ENCODE measurements at places on chromosomes 7 and 10.

GRCh38 chr10:89391907-89392756 lies at the start of gene IFIT1:
TSS of gene IFIT1 (plus strand) at chr10:89392623. CDS start at chr10:89392713, 90 bp downstream.
- DNase-seq = peak; percentile 71

DNA sequence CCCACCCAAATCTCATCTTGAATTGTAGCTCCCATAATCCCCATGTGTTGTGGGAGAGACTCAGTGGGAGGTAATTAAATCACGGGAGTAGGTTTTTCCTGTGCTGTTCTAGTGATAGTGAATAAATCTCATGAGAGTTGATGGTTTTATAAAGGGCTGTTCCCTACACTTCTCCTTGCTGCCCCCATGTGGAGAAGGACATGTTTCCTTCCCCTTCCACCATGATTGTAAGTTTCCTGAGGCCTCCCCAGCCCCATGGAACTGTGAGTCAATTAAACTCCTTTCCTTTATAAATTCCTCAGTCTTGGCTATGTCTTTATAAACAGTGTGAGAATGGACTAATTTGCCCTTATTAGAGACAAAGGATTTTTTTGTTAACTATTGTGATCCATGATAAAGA lies 48.5 kb upstream of the MKX start:
- no peak for DNase-seq

DNA sequence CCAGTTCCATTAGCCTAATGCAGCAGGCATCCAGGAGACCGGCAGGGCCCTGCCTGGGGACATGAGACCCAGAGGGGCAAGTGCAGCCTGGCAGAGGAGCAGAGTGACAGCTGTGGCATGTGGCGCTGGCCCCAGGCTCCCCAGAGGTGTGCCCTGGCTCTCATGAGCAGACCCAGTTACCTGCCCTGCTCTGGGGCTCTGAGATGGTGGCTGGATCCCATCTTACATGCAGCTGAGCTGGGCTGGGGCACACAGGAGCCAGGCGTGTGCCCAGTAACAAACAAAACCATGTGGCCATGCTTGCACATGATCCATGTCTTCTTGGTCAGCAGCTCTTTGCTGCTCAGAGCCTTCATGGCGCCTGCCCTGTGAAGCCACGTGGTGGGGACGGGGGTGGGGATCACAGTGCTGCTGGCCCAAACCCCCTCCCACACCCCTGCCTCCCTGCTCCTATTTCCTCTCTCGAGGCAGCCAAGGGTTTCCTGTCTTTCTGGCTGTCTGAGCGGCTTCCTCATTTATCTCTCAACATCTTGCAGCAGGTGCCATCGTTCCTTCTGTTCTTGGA lies 40.3 kb upstream of the GTF2I start:
- DNase-seq = no peak

- DNase-seq = no peak
Measured at GRCh38 chr7:118473271-118473670, 248.8 kb downstream of the ANKRD7 start.

GRCh38 chr10:3235996-3236510 lies 63.5 kb upstream of the PITRM1 start:
- DNase-seq = no peak

- DNase-seq = no peak
Measured at GRCh38 chr7:151316896-151317295, 24.7 kb upstream of the NUB1 start.
